ENCODE measurements at places on chromosomes 5 and 9. TPM values are rescaled to one million over a fixed set of nuclear protein-coding genes. Genes with fewer than 3 reads are reported as not detected.

KCNIP1 gene
- total RNA-seq: 0.45 TPM

DNA sequence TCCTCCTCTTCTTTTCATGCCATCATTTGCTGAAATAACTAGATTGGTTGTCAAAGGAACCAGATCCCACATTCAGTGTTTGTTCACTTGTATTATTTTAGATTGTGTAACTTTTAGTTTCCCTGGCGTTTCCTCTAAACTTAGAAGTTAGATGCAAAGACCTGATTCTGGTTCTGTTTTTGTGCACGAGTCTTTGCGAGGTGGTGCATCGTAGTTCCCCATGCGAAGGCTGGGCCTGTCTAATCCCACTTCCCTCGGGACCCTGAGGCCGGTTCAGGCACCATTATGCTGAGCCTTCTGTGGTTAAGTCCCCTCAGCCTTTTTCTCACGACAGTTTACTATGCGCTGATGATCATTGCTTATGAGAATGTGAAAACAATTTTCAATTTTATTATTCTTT, 219.1 kb upstream of the OTULINL start:
- no peak for DNase-seq

DNA sequence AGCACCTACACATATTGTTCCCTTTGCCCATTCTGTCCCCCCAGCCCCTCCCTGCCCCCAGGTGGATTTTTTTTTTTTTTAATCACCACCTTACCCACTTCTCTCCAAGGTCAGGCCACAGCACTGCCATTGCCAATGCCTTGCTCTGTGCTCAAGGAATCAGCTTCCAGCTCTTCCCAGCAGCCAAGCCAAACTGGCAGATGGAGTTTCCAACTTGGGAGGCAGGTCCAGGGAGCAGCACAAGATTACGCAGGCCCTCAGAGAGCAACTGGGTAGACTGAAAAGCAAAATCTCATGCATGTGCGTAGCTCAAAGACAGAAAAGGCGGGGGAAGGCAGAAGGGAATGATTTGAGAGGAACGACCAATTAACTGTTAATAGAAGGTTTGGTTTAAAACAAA, 15.1 kb downstream of the GRHPR start:
- DNase-seq: no peak

DNA sequence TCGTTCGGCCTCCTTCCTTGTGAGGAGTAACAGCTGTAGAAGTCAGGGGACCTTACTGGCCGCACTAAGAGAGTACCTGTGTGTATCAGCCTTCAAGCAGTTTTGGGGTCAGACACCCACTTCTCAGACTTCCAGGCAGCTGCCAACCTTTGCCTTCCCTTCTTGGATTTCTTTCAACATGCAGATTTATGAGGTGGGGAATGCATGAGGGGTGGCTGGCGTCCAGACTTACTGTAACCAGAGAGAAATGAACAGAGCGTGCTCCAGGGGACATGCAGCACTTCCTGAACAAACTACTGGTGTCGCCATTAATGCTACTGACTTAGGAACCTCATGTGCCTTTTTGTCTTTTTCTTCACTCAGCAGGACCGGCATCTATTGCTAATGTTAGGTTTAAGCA, 46.7 kb downstream of the INSYN2B start:
- DNase-seq: no peak

DNA sequence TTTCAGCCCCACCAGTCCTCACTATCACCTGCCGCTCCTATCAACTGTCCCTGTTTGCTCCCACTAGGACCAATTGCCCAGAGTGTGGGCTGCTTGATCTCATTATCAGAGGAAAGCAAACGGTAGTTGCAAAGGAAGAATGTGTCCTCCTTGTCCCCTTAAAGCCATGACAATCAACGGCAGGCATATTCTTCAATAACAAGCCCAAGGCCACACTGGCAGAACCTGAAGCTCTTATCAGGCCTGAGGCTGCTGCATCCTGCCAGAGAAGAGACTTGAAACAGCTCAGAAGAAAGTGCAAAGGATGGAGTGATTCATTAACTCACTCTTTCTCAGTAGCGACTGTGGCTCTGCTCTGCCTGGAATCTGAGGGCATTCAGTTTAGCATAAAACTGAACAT, 39.2 kb upstream of the MAN2A1 start:
- no peak for DNase-seq

DNA sequence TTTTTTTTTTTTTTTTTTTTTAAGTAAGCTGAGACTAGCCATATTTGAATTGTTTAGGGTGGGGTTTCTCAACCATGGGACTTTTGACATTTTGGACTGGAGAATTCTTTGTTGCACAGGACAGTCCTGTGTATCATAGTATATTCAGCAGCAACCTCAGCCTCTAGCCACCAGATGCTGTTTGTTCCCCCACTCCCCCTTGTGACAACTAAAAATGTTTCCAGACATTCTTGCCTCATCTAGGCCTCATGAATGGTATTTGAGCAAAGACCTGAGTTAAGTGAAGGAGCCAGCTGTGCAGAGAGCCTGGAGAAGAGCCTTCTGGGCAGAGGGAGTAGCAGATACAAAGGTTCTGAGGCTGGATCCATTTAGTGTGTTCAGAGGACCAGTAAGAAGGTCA, 155.9 kb downstream of the SGCD start:
- no peak for DNase-seq

- DNase-seq: no peak
Observed at GRCh38 chr5:148384380-148384737, 601 bp downstream of the FBXO38 start.
